AG08395 (cell line): ENCODE measurements at places on chromosomes 1 and 21.

GRCh38 chr1:15160626-15161025 lies 7.1 kb downstream of the TMEM51 start:
- DNase-seq: no peak

DNA sequence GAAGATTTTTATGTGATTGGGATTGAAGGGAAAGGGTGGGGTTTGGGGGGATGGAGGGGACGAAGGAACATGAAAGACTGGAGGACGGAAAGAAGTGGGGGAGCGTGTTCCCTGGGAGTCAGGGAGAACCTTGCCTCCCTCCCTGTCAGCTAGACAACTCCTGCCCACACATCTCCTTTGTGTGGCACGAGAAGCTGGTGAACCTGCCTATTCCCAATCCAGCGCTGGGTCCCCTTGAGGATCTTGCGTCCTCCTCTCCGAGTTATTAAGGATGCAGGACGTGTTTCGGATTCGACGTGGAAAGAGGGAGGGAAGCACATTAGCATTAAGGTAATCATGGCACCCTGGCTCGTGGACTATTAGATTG lies 1.4 kb downstream of the LRRC7 start:
- DNase-seq: no peak

GRCh38 chr1:59580257-59580656 lies 234.5 kb upstream of the HOOK1 start:
- DNase-seq: no peak

GRCh38 chr1:44263568-44264450 lies 50.5 kb downstream of the DMAP1 start:
- DNase-seq: no peak

DNA sequence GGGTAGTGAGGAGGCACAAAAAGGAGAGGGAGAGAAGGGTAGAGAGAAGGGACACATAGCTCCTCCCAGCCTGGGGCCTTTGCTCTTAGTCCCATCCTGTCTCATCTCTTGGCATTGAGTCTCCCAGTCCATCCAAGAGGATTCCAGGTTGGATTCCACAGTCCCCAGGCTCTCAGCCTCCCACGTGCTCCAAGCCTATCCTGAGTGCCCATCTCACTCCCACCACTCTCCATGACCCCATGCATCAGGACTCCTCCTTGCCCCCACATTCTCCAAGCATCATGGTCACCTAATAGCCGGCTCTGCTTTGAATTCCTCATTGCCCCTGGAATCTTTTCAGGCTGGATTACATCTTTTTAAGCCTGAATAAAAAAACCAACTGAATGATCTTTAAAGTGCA lies 87.9 kb downstream of the DSCAM start:
- no peak for DNase-seq

DNA sequence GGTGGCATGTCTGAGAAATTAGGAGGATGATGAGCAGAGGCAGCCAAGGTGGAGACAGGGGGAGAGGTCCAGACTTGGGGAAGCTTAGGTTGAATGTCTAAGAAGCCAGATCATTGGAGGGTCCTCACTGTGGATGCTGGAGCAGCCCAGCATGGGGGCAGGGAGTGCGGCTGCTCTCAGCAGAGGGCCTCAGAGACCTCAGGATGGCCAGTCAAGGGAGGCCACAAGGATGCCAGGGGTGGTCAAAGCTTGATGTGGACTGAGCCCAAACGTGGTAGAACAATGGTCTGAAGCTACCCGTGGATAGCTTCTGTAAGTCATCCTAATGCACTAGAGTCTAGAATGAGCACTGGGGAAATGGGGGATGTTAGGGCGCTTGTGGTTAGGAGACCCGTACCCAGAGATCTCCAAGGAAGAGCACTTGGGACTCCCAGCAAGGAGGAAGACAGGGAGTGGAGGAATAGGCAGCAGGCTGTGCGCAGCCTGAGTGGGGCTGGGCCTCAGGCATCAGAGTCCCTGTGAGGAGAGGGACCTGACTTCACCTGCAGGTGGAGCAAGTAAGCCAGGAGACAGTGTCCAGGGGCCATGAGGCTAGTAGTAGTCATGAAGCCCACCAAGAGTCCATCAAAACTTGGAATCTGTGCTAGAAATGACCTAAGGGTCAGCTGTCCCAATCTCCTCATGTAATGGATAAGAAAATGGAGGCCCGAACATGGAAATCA lies 4.3 kb upstream of the S100A9 start:
- DNase-seq: peak; percentile 30

DNA sequence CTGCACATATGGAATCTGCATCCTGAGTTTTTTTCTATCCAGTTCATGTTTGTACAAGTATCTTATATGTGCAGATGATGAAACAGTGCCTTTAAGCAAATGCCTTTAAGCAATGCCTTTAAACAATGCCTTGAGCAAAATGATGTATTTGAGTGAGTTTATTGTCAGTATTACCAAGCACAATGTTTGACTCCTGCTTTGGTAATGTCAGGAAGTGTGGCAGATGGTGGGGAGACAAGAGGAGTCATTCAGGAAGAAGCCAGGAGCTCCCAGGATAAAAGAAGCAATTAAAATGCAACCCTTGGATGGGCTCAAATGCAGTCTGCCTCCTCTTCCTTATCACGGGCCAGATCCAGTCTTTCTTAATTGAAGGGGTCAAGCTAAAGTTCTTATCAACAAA lies 108.7 kb upstream of the KCNJ15 start:
- no peak for DNase-seq

DNA sequence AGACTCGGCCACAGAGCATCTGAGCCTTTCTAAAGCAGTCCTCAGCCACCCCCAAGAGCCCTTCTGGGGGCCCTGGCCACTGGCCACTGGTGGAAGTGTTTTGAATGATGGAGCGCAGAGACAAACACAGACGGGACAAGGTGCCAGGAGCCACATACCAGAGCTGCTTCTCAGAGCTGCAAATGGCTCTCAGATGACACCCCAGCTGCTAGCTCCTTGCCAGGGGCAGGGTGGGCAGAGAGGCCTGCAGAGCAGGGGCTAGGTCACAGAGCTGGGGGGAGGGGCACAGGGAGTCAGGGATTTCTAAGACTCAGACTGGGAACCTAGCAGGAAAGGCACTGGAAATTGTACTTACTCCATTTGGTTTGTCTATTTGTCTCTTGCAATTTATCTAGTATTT lies 30.4 kb downstream of the KCNN3 start:
- DNase-seq: peak; percentile 58

- no peak for DNase-seq
Observed at GRCh38 chr1:100643471-100644196, 75.9 kb upstream of the VCAM1 start.

- no peak for DNase-seq
Observed at GRCh38 chr1:1162597-1163537, 10.8 kb upstream of the TTLL10 start.

GRCh38 chr21:15725949-15726348 lies 3.8 kb upstream of the USP25 start:
- no peak for DNase-seq

DNA sequence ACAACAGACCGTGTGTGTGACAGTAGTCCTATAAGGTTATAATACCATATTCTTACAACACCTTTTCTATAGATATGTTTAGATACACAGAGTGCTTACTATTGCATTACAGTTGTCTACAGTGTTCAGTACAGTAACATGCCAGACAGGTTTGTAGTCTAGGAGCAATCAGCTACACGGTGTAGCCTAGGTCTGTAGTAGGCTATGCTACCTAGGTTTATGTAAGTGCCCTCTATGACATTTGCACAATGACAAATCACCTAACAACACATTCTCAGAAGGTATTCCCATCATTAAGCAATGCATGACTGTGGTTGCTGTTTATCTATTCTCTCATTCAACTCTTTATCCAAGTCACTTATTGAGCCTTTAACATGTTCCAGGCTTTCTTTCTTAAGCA lies 1.8 kb upstream of the WLS start:
- no peak for DNase-seq

- no peak for DNase-seq
Observed at GRCh38 chr1:52554756-52555155, 1.9 kb upstream of the TUT4 start.

DNA sequence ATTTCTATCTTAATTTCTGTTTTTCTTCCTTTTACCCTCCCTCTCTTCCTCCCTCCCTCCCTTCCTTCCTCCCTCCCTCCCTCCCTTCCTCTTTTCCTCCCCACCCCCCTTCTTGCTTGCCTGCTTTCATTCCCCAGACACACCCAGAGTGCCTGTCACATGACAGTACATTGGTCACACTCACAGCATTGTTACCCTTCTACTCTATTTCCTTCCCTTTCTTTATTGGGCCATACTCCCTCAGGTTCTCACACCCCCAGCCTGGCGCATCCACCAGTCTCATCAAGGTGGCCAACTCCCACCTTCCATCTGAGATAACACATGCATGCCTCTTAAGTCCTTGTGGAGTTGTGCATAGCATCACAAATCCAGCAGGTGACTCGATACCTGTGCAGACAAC lies 10.9 kb downstream of the TMPRSS3 start:
- DNase-seq: no peak

DNA sequence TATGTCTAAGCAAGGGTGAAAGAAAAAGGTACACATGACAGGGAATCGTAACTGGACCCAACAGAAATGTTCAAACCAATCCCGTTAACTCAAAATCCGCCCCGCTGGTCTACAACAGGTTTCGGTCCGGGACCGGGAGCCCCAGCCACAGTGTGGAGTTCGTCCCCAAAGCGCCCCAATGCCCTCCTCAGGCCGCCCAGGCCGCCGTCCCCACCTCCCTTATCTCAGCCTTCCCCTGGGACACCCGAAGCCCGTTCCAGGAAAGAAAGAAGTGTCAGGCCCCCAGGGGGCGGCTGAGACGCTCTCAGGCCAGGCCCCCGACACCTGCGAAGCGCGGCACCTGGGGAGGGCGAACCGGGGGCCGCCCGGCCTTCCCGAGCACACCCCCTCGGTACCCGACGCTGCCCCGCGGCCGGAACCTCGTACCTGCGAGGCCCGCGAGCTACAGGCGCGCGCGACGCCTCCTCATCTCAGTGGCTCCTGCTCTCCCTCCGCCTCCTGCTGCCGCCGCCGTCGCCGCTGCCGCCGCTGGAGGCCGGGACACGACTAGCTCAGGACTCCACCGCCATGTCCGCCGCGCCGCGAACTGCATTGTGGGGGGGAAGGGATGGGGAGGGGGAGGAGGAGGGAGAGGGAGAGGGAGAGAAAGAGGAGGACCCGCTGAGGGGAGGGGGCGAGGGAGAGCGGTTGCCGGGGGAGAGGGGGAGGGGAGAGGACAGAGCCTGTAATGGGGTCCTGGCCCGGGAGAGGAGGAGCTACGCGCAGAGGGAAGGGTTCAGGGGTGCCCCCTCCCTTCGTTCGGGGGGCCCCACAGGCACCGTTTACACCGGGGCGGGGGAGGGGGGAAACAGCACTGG lies at the start of gene TUT4:
Gene TUT4 (minus strand): TSS at position 588 of the 857 bp plus-strand sequence. CDS start 26,812 bp downstream, outside the sequence.
- DNase-seq: peak; percentile 41

DNA sequence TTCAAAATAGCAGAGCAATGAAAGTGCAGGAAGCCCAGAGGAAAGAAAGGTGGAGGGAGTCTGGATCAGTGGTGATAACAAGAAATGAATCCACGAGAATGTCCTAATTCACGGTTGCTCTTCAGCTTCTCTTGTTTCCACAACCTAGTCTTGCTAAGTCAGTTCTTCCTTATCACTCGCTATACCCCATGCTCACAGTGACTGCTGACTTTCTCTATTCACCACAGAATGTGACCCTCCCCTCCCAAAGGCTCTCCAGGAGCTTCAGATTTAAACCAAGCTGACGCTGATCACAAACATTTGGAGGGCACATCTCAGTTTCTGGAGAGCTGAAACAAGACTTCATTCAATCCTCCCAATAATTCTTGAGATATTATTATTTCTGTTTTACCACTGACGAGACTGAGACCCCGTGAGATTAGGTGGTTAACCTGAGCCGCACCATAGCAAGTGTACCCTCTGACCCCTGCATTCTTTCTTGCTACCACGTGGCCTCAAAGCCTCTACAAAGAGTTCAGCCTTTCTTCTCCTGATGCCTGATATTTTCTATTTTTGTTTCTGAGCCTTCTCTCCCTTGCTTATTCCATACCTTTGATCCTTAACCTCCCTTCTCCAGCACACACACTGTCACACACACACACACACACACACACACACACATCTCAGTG lies 10.7 kb upstream of the CCN1 start:
- DNase-seq: no peak

GRCh38 chr21:39313042-39313570 lies 326 bp downstream of the BRWD1 start:
- DNase-seq: no peak

DNA sequence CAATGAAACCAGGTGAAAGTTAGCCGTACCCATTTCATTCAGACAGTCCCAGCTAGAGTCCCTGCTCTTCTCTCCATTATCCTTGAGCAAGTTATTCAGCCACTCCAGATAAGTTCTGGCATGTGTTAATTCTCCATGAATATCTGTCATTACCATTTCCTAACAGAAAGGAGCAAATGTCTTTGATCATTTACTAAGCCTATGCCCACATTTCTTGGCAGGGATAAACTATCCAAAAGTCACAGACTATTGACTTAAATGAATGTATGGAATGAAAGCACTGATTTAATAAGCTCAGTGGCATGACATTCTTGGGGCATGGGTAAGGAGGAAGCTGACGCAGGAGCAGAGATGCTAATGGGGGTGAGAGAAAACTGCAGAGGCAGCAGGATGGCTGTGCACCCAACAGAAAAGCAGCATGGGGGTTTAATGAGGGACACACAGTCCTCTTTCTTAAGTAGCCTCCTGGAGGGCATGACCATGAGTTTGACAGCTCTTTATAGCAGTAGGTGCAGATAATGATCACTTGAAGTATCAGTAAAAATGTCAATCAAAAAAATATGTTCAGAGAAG lies 17.6 kb upstream of the DHCR24 start:
- peak; percentile 68 for DNase-seq

DNA sequence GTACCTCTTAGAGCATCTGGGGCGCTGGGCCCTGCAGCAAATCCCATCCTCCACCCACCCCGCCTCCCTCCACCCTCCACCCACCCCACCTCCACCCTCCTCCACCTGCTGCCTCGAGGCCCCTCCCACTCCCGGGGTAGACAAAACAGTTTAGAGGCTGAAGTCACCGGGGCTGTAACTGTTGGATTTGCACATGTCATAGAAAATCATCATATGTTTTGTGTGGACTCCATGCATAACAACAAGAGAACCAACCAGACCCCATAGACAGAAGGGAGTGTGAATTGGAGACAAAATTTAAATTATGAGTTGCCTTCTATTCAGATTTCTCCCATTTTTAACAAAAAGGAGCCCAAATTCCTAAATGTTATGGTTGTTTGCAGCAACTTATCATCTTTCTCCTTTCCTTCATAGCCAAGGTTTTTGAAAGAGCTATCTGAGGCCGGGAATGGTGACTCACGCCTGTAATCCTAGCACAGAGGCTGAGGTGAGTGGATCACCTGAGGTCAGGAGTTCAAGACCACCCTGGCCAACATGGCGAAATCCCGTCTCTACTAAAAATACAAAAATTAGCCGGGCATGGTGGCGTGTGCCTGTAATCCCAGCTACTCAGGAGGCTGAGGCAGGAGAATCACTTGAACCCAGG lies 28.2 kb upstream of the LGALS8 start:
- no peak for DNase-seq

DNA sequence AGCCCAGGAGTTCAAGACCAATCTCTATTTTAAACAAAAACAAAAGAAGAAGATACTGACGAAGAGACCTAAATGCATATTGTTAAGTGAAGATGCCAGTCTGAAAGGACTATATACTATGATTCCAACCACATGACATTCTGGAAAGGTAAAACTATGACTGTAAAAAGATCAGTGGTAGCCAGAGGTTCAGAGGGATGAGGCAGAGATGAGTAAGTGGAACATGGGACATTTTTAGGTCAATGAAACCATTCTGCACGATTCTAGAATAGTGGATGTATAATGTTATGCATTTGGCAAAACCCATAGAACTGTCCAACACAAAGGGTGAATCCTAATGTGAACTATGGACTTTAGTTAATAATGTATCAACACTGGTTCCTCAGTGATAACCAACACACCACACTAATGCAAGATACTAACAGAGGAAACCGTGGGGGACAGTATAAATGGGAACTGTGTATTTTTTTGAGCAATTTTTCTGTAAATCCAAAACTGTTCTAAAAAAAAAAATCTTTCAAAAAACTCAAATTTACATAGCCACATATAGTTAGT lies 8.2 kb downstream of the RC3H1 start:
- DNase-seq: no peak
